ENCODE measurements at places on chromosomes 5 and 9.

DNA sequence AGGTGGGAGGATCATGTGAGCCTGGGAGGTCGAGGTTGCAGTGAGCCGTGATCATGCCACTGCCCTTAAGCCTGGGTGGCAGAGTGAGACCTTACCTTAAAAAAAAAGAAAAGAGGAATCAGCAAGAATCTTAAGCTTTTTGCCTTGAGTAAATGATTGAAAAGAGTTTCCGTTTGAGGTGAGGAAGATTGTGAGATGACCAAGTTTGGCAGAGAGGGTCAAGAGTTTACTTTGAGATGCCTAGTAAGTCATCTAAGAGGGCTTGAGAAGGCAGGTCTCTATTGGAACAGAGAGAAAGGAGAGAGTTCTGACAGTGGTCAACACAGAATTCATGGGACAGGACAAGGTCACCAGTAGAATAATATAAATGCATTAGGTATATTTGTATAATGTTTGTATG lies 572.1 kb downstream of the TLE4 start:
- no peak for DNase-seq

- DNase-seq, result no peak
These were observed 852 bp downstream of the ARHGEF37 start for GRCh38 chr5:149581931-149582768.

DNA sequence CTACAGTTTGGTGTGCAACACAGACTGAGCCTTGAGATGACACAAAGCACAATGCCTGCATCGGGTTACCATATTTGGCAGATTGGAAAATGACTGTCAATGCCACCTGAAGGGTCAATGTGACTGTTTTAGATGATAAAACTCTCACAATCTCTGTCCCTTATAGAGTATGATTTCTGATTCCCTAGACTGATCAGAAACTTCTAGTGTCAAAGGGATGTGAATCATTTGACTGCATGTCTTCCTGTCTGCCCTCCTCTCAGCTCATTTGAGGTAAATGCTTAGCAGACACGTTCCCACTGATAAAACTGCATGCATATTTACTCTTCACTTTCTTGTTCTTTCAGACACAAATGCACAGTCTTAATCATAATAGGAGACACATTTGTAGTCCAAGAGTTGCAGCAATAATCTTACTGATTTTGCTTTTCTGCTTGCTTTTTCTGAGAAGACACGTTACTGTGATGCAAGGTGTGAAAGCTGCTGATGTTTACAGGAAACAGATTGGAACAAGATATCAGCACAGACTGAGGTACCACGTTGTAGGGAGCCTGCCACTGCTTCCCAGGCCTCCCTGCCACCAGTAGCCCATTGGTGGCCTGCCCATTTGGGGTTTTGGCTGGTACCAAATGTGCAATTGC lies 77.8 kb downstream of the GCNT4 start:
- DNase-seq, result no peak

- no peak for DNase-seq
These were observed 494.5 kb upstream of the GRAMD2B start for GRCh38 chr5:125928663-125929062.

DNA sequence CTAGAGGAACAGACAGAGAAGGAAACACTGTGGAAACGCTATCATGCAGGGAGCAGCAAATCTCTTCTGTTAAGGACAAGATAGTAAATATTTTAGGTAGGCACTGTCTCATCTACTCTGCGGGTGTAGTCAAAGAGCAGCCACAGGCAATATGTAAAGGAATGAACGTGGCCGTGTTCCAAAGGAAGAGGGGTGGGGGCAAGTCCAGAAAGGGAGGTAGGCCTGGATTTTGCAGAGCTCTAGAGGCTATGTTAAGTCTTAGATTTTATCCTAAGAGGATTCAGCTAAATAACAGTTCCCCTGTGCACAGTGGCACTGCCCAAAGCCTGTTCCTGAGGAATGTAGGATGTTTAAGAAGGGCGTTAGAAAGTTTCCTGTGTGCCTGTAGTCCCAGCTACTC lies 161.6 kb downstream of the ACTL7B start:
- no peak for DNase-seq

- DNase-seq, result no peak
These were observed 10.6 kb downstream of the LAMC3 start for GRCh38 chr9:131019388-131020239.

DNA sequence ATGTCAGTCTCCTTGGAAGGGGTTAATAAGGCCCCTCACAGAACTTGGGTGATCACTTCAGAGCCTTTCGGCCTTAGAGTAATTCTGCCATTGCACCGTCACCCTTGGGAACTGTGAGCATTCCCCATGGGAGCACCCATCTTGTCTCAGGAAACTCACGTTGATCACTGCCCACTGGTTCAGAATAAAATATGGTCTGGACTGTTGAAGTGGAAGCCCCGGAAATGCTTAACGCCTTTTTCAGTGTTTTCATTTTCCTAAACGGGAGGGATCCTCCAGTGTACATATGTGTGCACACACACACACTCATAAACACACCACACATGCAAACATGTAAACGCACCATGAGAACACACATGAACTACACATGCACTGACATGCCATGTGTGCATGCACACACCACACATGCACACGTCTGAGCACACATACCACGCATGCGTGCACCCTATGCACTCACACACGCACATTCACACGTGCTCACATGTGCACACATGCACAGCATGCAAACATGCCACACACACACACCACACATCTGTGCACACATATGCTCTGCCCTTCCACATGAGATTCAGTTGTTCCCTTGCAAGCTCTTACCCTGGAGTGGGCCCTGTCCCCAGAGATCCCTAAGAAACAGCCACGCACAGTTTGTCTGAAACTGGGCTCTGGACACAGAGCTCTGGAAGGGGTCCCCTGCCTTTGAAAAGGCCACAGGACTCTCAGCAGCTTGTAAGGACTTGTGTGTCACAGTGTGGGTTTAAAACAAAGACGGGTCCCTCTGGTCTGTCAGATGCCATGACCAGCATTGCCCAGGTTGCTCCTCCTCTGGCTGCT lies 17.0 kb downstream of the MRPL36 start:
- DNase-seq, result no peak

DNA sequence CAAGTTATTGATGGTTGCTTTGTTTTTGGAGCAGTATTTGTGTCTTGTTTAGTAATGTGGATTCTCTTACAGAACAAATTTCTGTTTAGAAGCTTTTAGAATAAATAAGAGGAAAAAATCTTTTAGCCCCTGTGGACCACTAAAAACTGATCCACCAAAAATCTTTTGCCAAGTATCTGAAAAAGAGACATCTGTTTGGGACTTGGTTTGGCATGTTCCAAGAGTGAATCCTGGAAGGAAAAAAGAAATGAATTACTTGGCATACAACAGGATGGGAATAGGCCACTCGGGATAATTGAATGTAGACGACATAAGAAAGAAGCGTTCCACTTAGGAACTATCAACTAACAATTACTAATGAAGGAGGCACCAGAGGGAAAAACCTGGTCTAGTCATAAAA lies 1350.1 kb upstream of the C9orf72 start:
- no peak for DNase-seq

DNA sequence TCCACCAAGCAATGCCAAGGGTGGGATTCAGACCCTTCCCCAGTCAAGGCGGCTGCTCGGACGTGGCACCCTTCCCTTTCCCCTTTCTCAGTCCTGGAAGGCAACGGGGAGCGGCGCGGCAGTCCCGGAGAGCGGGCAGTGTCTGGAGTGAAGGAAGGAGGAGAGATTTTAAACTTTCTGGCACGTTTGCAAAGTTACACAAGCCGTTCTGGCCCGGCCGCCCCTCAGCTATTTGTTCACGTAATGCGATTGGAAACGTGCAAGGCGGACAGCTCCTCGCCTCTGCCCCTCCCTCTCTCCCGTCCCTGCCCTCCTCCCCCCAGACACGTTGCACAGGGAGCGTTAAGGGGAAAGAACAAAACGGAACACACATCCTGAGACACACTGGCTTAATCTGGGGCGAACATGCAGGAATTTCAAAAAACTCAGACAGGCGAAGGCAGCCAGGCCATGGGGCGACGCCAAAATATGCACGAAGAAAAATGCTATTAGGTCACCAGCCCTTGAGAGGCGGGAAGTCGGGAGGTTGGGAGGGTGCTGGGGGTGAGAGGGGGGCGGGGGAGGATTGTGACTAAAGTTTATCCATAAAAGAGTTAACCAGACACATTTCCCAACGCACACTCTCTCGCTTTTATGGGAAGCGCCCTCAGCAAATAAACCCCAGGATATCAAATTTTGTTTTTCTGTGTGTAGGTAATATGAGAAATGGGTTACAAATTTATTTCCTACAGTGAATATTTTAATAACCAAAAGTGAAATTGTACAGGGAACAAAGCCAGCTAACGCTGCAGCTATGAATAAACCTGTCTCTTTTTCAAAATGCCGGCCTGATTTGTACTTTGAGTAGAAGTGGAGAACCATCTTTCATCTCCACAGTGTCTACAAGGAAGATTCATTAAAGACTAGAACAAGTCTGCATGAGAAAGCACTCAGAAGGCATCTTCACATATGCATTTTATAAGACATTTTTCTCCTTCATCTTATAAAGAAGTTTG lies at the start of gene LOX:
LOX (minus strand) TSS at position 144 of the 995 bp plus-strand sequence. CDS start 274 bp downstream, outside the sequence.
- DNase-seq, result no peak

- DNase-seq, result no peak
These were observed 160.1 kb upstream of the ZNF608 start for GRCh38 chr5:124906339-124907097.

DNA sequence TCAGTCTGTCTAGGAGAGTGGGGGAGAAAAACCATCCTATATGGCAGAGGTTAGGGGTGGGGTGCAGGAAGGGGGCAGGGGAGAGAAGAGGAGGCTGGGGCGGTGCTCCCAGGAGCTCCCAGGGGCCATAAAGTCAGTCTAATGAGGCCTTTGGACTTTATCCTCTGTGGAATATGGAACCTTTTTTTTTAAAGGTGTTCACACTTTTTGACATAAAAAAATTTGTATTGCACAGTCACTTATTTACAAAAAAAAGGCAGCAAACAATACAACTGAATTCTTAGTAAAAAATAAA lies 51.9 kb upstream of the SYNPO start:
- DNase-seq, result no peak

GRCh38 chr5:172805018-172805683 lies 28.9 kb upstream of the ERGIC1 start:
- no peak for DNase-seq

DNA sequence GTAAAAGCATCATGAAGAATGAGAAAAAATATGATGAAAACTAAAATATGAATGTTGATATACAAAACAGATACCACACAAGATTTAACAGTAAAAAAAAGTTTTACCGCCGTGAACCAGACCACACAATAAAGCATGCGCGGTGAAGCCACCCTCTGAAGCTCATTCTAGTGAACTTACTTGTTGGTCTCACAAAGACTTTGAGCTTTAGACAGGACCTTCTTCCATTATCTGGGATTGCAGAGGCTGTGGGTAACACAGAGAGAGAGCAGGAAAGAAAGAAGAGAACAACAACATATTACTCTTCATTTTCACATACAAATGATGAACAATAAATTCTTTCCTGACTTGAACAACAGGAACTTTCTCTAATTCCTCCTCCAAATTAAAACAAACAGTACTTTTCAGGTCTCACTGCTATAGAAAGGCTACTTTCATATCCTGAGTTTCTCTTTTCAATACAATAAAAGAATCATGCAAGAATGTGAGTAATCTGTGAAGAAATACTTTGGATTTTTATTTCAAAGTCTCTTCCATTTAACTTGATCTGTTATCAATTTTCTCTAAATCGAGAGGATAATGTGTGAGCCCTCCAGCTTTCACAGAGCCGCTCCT lies 283.1 kb downstream of the EFNA5 start:
- no peak for DNase-seq

DNA sequence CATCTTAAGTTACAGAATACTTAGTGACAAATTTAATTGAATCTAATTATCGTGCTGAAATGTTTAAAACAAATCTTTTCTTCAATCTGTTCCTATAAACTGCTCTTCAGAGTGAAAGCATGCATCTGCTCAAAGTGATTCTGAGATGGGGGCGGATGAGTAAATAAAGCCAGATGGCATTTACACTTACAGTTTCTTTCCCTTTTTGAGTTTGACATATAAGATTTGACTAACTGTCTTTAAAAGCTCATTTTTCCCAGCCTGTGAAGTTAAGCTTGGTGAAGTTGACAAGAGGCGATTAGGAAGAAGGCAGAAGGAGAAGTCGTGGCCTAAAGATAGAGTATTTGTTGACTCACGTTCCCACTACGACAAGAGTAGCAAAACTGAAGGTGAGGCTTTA lies 137.4 kb downstream of the LPAR1 start:
- DNase-seq, result no peak

DNA sequence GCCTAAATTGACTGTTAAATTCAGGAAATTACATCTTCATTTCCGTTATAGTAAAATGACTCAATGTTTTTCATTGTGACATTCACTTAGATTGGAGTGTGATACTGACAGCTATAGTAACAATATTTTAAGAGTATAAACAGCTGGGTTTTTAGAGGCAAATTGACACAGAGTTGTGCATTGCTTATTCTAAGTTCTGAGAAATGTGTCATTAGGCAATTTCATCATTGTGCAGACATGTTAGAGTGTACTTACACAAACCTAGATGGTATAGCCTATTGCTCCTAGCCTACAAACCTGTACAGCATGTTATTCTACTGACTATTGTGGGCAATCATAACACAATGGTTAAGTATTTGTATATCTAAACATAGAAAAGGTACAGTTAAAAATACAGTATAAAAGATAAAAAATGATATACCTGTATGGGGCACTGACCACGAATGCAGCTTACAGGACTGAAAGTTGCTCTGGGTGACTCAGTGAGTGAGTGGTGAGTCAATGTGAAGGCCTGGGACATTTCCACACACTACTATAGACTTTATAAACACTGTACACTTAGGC lies 132.7 kb downstream of the PDE4D start:
- no peak for DNase-seq

DNA sequence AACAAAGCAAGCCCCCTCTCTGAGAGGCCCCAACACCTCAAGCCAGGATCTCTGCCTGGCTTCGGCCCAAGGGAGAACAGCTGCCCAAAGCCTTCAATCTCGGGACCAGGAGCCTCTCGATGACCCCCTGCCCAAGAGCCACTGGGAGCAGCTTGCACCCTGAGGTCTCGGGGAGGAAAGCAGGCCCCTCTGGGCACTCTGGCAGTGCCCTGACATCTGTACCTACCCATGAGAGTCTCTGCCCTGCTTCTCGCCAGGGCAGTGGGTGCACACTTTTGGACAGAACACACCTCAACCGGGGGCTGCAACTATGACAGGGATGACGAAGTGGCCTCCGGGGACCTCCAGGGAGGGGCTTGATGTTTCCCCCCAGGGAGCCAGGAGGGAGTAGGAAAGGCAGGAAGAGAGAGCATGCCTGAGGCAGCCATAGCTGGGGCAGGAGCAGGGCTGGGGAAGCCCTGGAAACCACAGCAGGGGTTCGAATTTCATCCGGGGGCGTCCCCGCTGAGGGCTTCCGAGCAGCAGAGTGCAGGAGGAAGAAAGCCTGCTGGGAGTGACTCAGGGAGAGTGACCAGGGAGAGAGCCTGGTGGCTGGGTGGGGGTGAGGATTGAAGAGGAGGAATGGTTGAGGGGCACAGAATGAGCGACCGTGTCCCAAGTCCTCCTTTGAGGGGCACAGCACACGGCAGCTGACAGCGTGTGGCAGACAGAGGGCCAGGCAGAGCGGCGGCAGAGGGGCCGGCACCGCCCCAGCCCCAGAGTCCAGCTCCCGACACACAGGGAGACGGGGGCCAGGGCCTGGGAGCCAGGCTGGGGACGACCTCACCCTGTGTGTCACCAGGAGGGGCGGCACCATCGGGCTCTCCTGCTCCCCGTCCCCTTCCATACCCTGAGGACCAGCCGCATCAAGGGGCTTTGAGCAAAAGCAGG lies 1.8 kb downstream of the LPCAT1 start:
- DNase-seq, result no peak

Measured in stimulated activated CD4-positive, alpha-beta T cell treated with anti-CD3 and anti-CD28 coated beads, Interleukin-12 subunit alpha, Interleukin-12 subunit beta, amount 100 ng/mL, for 48 hours (primary cell).